ENCODE measurements at places on chromosomes 2 and 18.

DNA sequence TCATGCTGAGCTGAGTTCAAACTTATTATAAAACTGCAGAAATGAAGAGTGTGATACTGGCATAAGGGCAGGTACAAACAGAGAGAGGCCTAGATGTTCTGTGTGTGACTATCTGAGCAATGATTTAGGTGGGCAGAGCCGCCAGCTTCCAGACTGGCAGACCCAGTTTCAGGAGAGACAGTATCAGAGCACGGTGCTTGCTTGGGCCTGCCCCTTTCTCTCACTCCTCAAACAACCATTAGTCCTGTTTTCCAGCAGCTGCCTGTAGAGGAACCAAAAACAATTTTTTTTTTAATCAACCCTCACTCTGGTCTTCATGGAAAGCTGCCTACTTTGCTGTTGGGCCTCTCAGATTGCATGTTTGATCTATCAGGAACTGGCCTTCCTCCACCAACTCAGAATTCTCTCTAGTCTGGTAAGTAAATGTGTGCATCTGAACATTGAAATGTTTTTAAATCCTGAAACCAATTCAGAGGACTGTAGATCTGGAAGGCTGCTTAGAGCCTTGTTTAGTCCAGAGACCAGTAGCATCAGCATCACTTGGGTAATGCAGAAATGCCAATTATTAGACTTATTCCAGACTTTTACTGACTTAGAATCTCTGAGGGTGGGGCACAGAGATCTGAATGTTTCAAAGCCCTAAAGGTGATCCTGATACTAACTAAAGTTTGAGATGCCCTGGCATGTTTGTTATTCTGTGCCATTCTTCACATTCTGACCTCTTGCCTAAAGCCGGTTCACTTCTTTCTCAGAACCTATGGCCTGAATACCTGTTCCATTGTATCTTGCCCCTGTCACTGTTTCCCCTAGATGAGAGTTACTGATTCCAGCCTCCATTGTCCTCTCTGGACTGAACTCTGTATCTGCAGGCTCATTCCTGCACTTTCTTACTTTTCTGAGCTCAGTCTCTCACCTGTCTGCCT lies 24.8 kb upstream of the CRIM1 start:
- no peak for DNase-seq

GRCh38 chr2:114082731-114083433 lies 193.0 kb downstream of the ACTR3 start:
- no peak for DNase-seq

- peak; percentile 58 for DNase-seq
Measured at GRCh38 chr18:36688020-36688965, 140.5 kb downstream of the TPGS2 start.

DNA sequence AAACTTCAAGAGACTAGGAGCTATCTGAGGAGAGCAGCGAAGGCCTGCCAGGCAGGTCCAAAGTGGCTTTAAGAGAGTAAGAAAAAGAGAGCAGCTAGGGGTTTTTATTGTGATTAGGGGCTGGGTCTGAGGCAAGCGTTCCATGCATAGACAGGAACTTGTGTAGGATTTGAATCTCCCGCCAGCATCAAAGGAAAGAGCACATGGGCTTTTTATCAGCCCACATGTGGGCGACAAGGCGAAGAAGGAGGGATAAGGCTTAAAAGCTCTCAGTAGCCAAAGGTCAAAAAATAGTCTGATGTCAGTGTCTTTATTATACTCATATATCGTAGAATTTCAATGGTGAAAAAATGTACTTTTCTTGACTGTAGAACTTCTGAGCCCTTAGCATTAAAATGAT lies 178.5 kb upstream of the TMEFF2 start:
- DNase-seq = no peak

GRCh38 chr18:68234676-68235075 lies 480.2 kb downstream of the TMX3 start:
- no peak for DNase-seq

GRCh38 chr2:47345590-47345924 lies 57.4 kb upstream of the MSH2 start:
- DNase-seq = no peak

DNA sequence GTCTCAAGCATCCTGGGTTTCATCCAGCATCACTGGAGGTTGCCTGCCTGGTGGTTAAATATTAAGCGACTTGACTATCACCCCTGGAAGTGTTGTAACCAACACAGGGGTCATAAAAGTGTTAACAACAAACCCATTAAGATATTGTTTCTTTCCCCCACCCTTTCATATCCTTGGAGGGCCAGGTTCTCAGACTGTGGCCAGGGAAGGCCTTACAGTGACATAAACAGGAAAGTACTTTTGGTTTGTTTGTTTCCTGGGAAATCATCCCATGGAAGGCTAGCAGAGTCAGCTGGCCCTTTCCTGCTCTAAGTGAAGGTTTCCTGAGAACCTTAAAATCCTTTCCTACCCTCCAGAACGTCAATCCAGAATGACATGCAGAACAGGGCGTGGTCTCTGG lies 160.9 kb downstream of the CLIP4 start:
- no peak for DNase-seq

GRCh38 chr18:23136326-23137096 lies 1.2 kb downstream of the CABLES1 start:
- DNase-seq = peak; percentile 25

GRCh38 chr18:7601246-7601615 lies 34.1 kb downstream of the PTPRM start:
- no peak for DNase-seq

- DNase-seq = no peak
Measured at GRCh38 chr2:33316328-33316727, 160.1 kb upstream of the RASGRP3 start.

GRCh38 chr2:132374551-132374950 lies 42.1 kb upstream of the GPR39 start:
- DNase-seq = no peak
